ENCODE measurements at places on chromosomes 2 and 18.
A peak's percentile ranks its signal among the peaks of the same experiment; 100 is the strongest.

GRCh38 chr2:207162316-207162715, 3.4 kb downstream of the KLF7 start:
- DNase-seq, result peak; percentile 68

- no peak for DNase-seq
Observed at GRCh38 chr18:59359576-59359952, 499 bp upstream of the LMAN1 start.

DNA sequence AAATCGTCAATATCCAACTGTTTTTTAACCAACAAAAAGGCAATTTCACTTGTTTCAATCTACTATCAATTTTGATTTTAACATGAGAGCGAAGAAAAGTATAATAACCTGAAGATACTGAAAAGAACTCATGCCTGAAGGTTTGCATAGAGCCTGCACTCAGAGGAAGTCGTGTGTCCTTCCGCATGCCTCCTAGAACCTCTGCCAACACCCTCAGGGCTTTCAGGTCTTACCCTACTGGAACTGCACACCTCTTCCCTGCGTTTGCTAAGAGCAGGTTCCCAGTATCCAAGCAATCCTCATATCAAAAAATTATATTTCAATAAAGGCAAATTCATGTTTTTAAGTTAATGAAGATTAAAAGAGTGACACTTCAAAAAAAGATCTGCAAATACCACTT, 74.7 kb downstream of the PIAS2 start:
- no peak for DNase-seq

DNA sequence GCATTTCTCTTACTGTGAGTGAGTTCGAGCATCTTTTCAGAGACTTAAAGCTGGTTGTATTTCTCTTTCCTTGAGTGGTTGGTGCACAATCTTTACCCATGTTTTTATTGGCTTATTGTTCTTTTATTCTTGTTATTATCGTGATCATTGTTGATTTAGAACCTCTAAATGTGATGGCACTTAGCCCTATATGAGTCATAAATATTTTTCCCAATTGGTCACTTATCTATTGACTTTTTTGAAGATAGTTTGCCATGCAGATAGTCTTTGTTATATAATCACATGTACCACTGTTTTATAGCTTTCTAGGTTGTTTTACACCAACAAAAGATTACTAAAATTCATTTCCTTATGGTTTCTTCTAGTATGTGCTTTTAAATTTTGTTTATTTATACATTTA, 141.6 kb upstream of the MSH6 start:
- peak; percentile 15 for DNase-seq

DNA sequence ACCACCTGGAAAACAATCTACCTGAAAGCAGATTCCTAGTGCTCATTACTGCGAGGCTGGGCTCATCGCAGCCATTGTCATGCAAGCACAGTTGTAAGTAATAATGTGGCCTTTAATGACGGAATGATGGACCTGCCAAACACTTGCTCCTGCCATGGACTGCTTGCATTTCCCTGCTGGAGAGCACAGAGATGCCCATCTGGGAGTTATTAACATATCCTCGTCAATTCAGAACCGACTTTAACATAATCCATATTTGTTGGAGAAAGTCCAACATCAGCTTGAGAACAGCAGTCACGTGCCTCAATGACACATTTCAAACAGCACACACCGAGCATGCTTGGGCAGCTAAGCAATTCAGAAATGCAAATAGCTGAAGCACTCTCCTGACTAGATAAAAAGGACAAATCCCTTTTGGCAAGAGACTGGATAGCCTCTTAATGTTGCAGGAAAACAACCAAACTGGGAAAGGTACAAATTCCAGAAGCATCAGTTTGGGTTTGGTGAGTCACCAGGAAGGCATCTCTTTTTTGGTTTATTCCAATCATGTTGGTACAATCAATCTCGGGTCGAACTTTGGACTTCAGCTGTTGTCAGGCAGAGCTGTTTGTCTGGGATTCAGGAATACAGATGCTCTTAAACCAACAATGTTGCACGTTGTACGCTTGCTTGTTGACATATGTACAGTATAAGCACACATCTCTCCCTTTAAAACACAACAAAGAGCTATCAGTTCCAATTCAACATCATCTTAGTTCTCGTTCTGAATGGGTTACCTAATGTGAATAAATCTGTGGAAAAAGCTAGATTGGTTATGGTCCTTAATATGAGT, 395.8 kb downstream of the LNPK start:
- DNase-seq, result peak; percentile 66

DNA sequence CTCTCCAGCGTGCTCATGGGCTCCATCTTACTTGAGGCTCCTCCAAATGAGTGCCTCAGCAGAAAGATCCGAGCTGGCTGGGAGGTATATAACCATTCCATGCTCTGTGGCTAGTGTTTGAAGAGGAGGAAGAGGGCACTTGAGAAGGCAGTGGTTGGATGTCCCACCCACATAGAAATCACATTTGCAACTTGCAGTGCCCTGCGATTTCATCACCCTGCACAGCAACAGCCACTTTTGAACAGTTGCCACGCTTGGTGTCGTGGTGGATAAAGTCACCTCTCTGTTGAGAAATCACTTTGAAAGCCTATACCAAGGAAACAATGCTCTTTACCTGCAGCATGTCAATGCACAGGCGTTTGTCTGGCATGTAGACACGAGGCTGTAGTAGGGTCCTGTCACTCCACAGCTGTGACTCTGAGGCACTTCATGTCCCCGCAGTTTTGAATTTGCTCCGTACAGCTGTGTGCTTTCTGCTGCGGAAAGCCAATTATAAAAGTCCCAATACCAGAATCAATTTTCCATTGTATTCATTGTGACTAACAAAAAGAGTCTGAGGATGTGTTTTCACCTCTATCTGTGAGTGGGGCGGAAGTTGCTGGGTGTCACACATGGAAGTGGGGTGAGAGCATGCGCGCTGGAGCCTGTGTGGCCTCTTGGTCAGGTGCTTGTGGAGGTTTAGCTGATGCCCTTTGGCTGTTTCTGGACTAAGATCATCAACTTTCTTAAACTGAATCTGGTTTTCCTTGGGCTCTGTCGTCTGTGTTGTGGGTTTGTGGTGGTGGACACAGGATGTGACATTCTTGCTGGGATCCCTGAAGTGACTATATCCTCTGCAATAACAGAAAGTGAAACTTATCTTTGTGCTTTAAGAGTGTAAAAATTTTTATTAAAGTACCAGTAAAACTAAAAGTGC, 2.8 kb downstream of the CNDP2 start:
- peak; percentile 16 for DNase-seq

- no peak for DNase-seq
Observed at GRCh38 chr18:37538526-37539205, 26.9 kb downstream of the CELF4 start.

GRCh38 chr2:230701308-230701707, 11.3 kb upstream of the CAB39 start:
- no peak for DNase-seq

DNA sequence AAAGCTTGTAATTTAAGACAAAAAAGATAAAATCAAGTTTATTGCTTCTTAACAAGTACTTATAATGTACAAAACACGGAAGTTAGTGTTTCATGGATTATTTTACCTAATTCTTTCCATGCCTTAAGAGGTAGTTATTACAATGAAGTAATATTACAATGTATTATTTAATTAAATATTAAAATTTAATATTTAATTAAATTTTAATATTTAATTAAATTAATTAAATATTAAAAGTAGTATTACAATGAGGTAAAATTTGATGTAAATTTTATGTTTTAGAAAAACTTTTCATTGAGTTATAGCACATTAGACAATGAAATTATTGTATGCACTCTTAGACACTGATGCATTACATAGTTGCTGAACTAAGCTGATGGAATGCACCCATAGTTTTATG, 220.7 kb upstream of the NETO1 start:
- DNase-seq, result no peak

DNA sequence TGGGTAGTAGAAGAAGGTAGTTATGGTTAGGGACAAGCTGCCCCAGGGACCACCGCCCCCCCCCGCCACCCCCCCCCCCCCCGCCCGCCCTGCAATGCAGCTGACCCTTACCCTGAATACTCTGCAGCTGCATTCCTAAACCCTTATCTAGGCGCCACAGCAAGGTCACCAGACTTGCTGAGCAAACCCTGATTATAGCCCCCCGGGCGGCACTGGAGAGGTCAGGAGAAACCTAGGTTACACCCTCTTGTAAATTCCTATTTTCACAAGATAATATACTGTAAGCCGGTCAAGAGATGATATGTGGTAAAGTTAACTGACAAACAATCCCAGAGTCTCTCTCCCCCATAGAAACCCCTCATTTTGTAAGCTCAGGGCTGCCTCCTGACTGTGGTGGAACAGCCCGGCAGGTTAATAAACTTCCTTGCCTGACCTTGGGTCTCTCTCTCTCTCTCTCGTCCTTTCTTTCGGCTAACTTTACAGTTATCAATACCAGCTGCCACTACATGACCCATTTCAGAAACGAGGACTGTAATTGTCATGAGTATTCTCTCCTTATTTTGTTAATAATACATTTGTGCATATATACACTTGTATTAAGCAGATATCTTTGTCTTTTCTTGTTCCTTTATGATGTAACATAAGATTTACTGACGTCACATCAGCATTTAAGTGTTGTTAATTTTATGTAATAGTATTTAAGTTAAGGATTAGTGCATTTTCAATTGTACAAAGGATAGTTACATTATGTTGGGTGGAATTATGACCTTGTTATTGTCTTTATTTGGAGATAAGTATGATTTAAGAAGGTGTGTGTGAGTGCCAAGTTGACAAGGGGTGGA, 22.8 kb upstream of the SMAD4 start:
- DNase-seq, result no peak

- no peak for DNase-seq
Observed at GRCh38 chr2:101026253-101026701, 24.2 kb downstream of the RPL31 start.

DNA sequence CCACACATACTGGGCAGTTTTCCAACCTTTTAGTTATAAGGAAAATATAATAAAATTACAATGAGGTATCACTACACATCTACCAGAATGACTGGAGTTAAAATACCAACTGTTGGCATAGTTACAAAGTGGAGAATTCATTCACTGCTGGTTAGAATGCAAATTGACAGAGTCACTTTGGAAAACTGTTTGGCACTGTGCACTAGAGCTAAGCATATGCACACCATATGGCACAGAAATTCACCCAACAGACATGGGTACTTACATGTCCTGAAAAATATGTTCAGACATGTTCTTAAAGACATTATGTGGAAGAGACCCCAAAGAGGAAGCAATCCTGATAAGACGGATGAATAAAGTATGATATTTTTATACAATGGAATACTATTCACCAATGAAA, 686.1 kb upstream of the RAB6C start:
- no peak for DNase-seq

GRCh38 chr2:36352701-36353100, 2.9 kb upstream of the CRIM1 start:
- peak; percentile 57 for DNase-seq

GRCh38 chr2:172065111-172065510, 20.2 kb upstream of the DLX1 start:
- no peak for DNase-seq

DNA sequence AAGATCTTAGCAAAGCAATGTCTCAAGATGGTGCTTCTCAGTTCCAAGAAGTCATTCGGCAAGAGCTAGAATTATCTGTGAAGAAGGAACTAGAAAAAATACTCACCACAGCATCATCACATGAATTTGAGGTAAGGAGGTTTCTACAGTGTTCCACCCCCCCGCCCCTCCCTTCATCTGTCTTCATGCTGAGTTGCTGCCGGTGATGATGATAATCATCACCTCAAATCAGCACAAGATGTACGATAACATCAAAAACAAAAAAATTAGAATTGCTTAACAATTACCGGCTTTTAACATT, 14.6 kb downstream of the UGP2 start:
- DNase-seq, result no peak

GRCh38 chr2:147589127-147589526, 255.7 kb upstream of the ACVR2A start:
- DNase-seq, result no peak

DNA sequence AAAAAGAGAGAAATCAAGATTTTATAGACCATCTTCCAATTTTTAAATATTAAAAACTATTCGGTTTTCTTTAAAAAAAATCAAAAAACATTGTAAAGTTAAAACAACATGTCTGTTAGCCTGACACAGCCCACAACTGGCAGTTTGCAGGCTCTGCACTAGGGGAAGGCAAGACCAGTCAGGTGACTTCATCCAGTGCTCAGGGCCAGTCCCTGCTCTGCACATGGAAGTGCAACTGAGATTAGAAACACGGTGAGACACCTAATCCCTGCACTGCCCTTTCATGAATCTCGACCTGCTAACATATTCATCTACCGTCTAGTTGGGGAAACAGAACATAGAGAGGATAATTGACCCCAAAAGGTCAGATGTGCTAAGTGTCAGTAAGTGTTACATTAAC, 135.2 kb downstream of the BARD1 start:
- no peak for DNase-seq

DNA sequence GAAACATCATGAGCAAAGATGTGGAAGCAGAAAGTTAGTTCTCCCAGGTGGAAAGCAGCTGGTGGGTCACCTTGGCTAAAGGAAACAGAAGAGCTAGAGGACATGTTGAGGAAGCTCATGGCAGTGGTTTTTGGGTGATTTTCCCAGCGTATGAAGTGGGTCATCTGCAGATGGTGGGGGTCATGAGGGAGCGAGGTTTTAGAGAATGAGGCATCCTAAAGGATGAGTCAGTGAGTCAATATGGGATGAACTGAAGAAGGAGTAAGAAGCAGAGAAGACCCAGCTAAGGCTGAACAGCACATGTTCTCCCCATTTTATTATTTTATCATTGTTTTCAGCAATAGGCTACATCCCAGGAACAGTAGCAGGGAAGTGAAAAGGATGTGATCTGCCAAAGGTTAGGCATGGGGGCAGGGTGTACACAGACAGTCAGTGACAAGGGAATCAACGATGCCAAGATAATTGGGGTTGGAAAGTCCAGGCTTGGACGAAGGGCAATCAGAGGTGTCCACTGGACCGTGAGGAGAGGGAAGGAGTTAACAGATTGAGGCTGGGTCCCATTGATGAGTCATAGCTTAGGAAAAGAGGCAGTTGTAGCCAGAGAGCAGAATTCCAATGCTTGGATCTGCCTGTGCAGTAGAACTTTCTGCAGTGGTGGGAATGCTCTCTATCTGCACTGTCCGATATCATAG, 289.3 kb upstream of the RAB12 start:
- peak; percentile 58 for DNase-seq

DNA sequence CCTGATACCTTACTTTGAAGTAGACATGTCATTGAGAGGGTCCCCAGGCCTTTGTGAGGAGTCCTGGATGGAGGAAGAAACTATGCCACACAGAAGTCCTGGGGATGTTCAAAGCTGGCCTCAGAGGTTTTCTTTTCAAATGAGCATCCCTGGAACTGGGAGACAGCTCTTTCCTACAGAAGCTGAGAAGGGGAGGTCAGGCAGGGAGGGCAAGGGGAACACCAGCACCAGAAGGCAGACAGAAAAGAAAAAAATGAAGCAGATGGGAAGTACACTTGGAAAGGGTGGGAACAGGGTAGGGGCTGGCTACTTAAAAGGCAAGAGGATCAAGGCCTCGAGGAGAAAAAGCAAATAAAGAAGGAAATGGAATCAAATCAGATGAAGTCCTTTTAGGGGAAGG, 120.0 kb downstream of the FMNL2 start:
- DNase-seq, result no peak

- DNase-seq, result no peak
Observed at GRCh38 chr2:130796290-130796689, 40.4 kb upstream of the ARHGEF4 start.

All from fibroblast of skin of back (primary cell).